ENCODE measurements at places on chromosomes 1 and 21.

DNA sequence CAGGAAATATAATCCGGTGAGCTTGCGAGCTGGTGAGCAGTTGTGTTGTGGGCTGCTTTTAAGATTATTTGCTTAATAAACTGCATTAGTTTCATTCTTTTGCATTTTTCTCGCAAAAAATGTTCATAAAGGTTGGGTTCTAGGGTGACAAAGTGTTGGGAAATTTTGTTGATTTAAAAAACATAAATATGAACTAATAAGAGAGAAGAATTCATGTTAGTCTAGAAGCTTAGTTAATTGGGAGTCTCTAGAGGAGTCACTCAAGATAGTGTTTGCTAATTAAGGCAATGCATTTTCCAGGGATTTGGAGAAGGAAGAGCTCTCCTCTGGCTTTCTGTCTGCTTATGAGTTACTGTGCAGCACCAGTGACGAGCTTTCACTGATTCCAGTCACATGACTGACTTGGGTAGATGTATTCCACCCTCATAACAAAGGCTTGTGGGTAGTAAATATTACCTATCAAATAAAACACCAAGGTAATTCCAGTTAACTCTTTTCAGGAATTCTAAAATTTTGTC, 417.0 kb downstream of the PTBP2 start:
- DNase-seq = no peak

GRCh38 chr1:209899948-209900347, 38.1 kb upstream of the SYT14 start:
- no peak for DNase-seq

DNA sequence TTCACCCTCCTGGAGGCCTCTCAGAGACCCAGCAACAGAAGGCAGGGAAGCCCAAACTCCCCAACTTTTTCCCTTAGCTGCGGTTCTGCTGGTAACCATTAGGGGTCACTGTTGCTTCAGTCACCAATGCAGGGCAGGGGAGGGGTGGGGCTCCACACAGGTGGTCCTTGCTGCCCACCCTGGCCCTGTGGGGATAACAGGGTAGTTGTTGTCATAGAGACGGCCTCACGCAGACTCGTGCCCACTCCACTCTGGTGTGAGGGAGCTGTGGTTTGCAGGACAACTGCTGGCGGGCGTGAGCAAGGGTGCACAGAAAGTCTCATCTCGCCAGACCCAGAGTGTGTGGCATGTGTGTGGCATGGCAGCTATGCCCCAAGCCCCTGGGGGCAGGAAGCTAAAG, 19.9 kb downstream of the INSRR start:
- DNase-seq = peak; percentile 30

DNA sequence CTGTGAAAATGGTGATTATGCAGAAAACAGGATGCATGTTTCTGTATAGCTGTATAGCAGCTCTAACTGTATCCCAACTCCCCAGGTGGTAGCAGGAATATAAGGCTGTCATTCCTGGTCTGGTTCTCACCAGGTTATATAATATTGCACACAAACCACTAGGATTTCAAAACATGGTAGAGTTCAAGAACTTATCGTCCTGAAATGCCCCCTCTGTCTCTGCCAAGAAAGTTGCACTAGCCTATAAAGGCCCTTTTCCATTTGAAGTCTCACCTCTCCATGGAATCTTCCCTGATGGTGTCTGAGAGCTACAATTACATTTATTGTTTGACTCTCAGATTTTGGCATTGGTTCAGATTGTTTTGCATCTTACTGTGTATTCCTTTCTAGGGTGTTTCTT, 184.9 kb upstream of the FAM78B start:
- DNase-seq = no peak

GRCh38 chr1:42931911-42932422, 26.7 kb downstream of the SLC2A1 start:
- DNase-seq = peak; percentile 54

GRCh38 chr21:37565530-37566223, 199.1 kb downstream of the DYRK1A start:
- no peak for DNase-seq

DNA sequence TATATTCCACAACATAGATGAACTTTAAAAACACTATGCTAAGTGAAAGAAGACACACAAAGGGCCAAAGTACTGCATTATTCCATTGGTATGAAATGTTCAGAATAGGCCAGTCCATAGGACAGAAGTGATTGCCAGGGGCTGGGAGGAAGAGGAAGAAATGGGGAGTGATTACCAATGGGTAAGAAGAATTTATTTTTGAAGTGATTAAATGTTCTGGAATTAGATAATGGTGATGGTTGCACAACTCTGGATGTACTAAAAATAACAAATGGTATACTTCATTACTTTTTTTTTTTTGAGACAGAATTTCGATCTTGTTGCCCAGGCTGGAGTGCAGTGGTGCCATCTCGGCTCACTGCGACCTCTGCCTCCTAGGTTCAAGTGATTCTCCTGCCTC, 61.7 kb downstream of the CHD5 start:
- no peak for DNase-seq

- DNase-seq = no peak
Observed at GRCh38 chr1:208728815-208729214, 484.6 kb upstream of the PLXNA2 start.

DNA sequence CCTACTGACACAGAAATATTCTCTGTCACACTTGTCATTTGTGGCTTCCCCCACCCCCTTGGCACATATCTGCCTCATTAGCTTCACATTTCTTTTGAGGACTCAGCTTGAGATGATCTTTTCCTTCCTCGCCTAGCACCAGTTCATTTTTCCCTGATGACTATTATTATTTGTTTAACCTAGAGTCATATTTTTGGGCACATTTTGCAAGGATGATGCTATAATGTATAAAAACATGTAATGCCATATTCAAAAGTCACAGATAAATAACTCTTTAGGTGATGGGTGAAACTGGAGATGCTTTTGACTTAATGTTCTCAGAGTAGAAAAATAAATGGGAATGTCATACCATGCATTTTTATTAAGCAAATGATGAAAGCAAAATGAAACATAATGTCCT, 202.7 kb downstream of the BACH1 start:
- no peak for DNase-seq

DNA sequence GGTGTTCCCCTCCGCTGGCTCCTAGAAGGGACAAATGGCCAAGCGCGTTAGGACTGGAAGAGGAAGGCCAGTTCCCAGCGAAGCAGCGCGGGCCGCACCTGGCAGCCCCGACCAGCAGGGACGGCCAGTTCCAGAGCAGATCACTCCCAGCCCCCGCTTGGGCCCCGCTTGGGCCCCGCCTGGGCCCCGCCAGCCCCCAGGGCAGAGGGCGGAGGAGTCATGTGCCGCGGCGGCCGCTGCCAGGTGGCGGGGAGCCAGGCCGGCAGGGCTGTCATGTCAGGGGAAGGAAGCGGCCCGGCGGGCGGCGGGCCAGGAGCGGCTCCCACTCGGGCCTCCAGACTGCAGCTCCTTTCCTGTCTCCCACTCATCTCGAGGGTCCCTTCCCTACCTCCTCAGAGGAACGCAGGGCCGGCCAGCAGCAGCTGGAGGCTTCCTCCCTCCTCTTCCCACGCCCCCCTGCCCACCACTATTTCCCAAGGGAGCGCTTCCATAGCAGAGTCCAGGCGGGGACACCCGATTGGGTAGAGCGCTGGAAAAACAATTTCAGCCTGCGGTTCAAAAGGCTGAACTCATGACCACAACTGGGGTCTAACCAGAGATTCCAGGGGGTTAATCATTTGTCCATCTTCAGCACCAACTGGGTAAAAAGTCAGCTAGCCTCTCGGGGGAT, 16.5 kb downstream of the ZNF697 start:
- DNase-seq = no peak

DNA sequence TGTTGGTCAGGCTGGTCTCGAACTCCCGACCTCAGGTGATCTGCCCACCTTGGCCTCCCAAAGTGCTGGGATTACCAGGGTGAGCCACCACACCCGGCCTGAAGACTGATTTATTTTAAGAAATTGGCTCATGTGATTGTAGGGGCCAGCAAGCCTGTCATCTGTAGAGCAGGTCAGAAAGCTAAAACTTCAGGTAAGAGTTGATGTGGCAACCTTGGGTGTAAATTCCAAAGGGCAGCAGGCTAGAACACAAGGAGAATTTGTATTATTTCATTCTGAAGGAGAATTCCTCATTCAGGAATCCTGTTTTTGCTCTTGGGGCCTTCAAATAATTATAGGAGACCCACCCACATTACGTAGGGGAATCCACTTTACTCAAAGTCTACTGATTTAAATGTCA, 728.7 kb downstream of the LTN1 start:
- no peak for DNase-seq

GRCh38 chr1:59635097-59635496, 179.7 kb upstream of the HOOK1 start:
- DNase-seq = no peak
